Activated T-helper 1 cell treated with Interleukin-2 at 50 U/mL for 16 hours (primary cell): ENCODE measurements at places on chromosomes 1 and 21.

DNA sequence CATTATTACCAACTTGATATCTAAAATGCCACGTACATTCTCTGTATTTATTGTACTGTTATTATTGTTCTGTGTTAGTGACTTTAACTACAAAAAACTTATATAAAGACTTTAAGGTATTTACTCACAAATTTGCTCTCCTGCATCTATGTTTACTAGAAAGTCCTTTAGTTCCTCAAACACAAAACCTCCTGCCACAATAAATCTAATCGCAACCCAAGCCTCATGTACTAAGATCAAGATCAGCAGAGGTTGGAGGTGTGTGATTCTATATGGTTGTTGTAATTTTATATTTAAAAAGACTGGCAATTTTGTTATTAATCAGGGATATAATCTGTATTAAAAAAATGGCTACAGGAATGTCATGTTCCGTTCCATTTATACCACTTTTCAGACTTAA is 68.6 kb downstream of the VAV3 start:
- no peak for DNase-seq

GRCh38 chr1:65164633-65165032 is 16.6 kb downstream of the AK4 start:
- no peak for DNase-seq

DNA sequence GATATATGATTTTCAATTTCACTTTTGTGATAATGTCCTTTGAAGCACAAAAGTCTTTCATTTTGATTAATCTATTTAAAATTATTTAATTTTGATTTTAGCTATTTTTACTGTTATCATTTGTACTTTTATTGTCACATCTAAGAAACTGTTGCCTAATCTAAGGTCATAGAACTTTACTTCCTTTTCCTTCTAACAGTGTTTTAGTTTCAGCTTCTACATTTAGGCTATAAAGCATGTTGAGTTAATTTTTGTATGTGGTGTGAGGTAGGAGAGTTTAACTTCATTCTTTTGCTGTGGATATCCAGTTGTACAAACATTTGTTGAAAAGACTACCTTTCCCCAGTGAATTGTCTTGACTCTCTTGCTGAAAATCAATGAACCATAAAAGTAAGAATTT is 204.5 kb downstream of the TM2D1 start:
- no peak for DNase-seq

DNA sequence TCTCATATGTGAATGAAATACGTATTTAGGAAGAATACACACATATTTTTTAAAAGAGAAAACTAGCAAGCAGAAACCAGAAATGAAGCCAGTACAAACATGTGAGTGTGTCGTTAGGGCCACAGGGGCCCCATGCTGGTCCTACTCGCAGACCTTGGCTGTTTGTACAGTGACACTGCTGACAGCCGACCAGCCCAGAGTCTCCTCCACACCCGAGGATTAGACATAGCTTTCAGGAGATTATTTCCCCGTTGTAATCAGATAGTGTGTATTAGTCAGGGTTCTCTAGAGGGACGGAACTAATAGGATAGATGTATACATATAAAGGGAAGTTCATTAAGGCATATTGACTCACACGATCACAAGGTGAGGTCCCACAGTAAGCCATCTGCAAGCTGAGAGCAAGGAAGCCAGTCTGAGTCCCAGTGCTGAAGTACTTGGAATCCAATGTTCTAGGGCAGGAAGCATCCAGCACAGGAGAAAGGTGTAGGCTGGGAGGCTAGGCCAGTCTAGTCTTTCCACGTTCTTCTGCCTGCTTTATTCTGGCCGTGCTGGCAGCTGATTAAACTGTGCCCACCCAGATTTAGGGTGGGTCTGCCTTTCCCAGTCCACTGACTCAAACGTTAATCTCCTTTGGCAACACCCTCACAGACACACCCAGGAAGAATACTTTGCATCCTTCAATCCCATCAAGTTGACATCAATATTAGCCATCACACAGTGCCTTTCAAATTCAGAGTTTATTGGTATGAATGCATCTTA is 51.2 kb downstream of the DIP2A start:
- DNase-seq: no peak

GRCh38 chr21:36654324-36654723 is 44.6 kb upstream of the SIM2 start:
- DNase-seq: no peak

- DNase-seq: no peak
These were observed 211.9 kb downstream of the NPHP4 start for GRCh38 chr1:5780324-5780716.

- no peak for DNase-seq
These were observed 1119.1 kb downstream of the AMY1C start for GRCh38 chr1:104868794-104869193.

DNA sequence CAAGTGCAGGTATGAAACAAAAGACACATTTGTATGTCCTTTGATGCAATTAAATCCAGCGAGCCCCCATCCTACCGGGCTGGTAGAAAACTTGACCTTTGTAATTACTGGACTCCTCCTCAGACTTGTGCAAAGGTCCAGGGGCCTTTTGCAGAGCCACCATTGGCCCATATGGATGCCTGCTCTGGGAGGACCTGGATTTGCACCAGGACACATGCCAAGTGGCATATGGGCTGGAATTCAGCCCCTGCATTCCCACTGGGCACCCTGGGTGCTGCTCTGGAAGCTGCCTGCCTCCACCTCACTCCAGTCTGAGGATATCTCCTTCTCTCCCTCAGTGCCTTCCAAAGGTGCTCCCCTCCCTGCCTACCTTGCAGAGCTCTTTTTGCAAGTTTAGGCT is 36.0 kb downstream of the LACTBL1 start:
- DNase-seq: no peak

GRCh38 chr21:34074283-34075090 is 1.1 kb downstream of the MRPS6 start:
- DNase-seq: no peak

- no peak for DNase-seq
These were observed 67.1 kb downstream of the FGGY start for GRCh38 chr1:59364037-59364436.

DNA sequence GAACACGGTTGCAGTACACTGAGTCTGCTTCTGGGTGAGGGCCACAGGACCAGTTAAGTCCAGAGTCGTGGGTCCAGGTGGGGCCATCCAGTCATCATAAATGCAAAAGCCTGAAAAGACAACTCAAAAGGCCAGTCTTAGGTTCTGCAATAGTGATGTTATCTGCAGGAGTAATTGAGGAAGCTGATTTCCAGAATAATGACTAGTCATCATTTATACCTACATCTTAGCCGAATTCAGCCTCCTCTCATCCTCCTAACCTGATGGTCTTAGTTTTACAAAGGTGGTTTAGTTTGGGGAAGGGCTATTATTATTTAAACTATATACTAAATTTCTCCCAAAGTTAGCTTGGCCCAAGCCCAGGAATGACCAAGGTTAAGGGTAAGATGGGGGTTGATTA is 23.5 kb upstream of the SLC5A9 start:
- DNase-seq: no peak

GRCh38 chr1:99527078-99527477 is 118.8 kb upstream of the PALMD start:
- no peak for DNase-seq

DNA sequence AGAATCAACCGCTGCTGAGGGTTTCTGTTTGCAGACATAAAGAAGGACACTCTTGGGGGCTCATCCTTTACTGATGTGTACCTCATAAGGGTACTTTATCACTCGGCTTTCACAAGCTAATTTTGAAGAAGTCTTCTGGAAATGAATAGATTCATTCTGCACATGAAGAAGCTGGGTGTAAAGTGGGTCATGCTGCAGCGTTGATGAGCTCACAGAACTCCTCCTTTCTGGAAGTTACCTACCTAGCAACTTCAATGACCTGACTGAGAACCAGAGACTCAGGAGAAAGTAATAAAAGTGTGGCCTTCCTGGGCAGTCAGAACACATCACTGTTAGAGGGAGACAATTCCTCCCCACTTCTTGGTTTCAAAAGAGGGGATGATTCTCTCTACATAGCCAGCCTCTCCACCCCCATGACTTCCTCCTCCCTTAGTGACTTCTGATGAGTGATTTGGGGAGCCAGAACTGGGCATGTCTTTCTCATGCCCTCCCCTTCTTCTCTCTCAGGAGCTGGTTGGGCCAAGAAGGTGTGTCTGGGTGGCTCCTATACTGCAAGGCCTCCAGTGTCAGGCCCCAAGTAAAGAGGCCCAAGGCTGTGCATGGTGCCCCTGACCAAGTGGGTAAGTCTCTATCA is 27.0 kb downstream of the PCNX2 start:
- DNase-seq: no peak

DNA sequence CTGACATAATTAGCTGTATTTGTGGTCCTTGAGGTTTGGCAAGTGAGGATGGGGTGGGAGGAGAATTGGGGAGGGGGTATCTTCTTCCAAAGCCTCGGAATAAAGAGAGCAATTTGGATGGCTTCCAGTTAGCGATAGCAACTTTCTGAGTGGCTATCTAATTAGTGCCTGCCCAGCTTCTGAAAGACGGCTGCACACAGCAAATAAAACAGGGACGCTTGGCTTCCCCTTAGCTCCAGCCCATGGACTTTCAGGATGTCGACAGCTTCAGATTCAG is 31.1 kb downstream of the KLHDC7A start:
- no peak for DNase-seq

- no peak for DNase-seq
These were observed 56.7 kb upstream of the COL6A2 start for GRCh38 chr21:46041183-46041582.

DNA sequence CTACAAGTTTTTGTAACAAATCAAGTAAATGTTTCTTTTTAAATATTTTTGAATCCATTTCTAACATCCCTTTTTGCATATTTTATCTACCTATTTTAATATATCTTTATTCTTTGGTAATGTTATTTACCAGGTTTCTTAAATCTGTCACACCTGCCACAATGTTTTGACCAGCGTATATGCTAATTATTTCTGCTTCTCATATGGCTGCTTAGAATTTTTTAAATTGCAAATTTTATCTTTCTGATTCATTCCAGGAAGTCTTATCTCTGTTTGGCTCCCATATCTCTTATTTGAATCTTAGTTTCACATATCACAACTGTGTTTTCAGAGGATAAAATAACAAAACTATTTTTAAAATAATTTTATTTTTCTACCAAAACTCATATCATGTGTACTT is 1411.1 kb downstream of the KCNT2 start:
- no peak for DNase-seq

DNA sequence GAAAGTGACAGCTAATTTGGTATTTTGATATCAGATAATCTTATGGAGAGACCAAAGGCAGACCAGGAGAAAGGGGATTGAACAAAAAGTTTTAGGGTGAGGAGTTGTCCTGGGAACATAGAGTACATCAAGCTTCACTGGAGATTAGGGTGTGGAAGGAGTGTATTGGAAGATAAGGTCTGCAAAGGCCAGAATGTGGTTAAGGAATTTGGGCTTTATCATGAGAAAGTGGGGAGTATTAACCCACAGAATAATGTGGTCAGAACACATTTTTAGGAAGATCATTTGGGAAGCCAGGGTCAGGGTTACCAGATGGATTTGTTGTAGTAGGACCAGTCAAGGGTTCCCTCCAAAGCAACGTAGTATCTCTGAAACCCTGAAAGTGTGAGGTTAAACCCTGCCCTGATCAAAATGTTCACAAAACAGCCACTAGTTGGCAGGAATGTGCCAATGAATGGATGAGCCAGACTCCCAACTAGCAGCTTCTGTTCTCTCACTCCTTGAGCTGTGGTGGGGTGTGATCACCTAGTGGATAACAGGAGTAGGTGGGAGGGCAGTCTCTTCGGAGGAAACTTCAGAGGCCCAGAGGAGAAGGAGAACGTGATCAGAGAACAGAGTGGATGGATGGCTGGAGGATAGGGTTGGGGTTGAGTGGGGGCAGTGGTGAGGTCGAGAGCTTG is 35.8 kb downstream of the SLC2A1 start:
- DNase-seq: no peak

GRCh38 chr1:41291195-41291594 is 49.1 kb upstream of the SCMH1 start:
- DNase-seq: no peak

DNA sequence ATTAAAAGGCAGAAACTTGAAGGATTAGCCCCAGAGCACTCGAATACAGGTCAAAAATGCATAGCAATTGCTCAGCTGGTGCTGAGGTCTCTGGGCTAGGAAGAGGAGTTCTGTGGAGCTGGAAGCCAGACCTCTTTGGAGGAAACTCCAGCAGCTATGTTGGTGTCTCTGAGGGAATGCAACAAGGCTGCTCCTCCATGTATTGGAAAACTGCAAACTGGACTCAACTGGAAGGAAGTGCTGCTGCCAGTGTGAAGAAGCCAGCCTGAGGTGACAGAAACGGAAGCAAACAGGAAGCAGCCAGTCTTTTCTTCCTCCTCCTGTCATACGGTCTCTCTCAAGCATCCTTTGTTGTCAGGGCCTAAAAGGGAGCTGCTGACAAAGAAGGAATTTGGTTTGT is 233.4 kb upstream of the FGGY start:
- no peak for DNase-seq

DNA sequence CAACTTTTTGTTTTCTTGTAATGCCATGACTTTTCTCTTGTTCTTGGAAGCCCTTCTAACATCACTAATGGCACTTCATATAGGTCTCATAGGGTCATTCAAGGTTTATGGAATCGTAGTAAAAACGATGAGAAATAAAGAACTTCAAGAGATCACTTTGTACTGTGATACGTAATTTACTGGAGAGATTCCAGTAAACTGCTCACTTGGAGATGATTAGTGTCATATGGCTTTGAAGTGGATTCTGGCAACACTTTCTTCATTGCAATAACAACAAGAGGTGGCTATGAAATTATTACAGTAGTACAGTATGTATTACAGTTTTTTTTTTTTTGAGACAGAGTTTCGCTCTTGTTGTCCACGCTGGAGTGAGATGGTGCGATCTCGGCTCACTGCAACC is 103.4 kb downstream of the RUSC1 start:
- DNase-seq: no peak

DNA sequence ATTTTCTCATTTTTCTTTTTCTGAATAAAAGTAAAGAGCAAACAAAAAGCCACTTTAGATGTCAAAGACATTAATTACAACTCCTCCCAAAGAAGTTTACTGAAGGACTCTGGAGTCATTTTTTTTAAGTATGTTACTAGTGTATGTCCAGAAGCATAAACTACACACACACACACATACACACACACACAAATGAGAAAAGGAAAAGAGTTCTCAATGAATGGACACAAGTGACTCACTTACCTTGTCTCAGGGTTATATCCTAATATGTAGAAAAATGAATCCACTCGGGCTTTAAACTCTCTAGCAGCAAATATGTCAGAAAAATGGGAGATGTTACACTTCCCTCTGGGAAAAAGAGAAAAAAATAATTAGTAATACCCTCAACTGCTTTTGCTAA is 223.1 kb downstream of the SLC45A1 start:
- DNase-seq: no peak
